ENCODE measurements at places on chromosomes 5 and 9. TPM values are rescaled to one million over a fixed set of nuclear protein-coding genes. Genes with fewer than 3 reads are reported as not detected.

CATSPER3 gene
- total RNA-seq, result 0.33 TPM

RNF183 gene
- not detected for total RNA-seq

SLC1A3 gene
- 8.8 TPM for total RNA-seq

TMEM171 gene
- not detected for total RNA-seq

ABHD17B gene
- 17.7 TPM for total RNA-seq

CFAP157 gene
- total RNA-seq, result not detected

CSF2 gene
- total RNA-seq, result not detected

FIBCD1 gene
- total RNA-seq, result not detected

PCDHA11 gene
- under 0.01 TPM for total RNA-seq

CDC25C gene
- not detected for total RNA-seq

GPX3 gene
- 72.9 TPM for total RNA-seq

TMC1 gene
- total RNA-seq, result not detected

MCCC2 gene
- total RNA-seq, result 28.0 TPM

TOR1A gene
- 30.5 TPM for total RNA-seq

PGM5 gene
- total RNA-seq, result 8.5 TPM

SEMA6A gene
- total RNA-seq, result 4.2 TPM

ALDH1B1 gene
- 18.9 TPM for total RNA-seq

GFRA3 gene
- total RNA-seq, result 1.9 TPM

FST gene
- 5.6 TPM for total RNA-seq

ARID3C gene
- total RNA-seq, result 2.6 TPM

GABRA6 gene
- not detected for total RNA-seq

GABRG2 gene
- under 0.01 TPM for total RNA-seq

SLC34A3 gene
- not detected for total RNA-seq

INSYN2B gene
- total RNA-seq, result 0.33 TPM

ADRA1B gene
- 0.70 TPM for total RNA-seq

LCN9 gene
- not detected for total RNA-seq

SHISAL2B gene
- not detected for total RNA-seq
